Forelimb muscle (tissue), 1 donor: ENCODE measurements at places on chromosomes 6 and 20.

DNA sequence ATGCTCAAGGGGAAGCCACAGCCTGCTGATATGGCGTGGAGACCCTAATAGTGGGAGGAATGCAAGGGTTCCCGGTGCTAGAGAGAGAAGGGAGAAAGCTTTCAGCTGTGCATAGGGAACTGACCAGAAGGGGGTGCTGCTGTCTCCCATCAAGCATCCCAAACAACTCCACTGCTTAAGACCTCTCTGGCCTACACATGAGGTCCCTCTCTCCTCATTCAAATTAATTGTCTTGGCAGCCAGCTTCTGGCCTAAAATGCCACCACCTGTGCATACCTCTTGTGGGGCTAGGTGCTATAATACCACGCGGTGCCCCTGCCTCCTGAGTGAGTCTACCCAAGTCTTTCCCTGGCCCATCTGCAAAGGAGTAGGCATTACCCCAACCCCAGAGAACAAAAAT is 14.5 kb downstream of the ADISSP start:
- DNase-seq, result peak; percentile 48

- DNase-seq, result no peak
Measured at GRCh38 chr20:62137092-62137384, 6.2 kb downstream of the PSMA7 start.

- DNase-seq, result no peak
Measured at GRCh38 chr6:16391451-16391912, 153.1 kb downstream of the GMPR start.

DNA sequence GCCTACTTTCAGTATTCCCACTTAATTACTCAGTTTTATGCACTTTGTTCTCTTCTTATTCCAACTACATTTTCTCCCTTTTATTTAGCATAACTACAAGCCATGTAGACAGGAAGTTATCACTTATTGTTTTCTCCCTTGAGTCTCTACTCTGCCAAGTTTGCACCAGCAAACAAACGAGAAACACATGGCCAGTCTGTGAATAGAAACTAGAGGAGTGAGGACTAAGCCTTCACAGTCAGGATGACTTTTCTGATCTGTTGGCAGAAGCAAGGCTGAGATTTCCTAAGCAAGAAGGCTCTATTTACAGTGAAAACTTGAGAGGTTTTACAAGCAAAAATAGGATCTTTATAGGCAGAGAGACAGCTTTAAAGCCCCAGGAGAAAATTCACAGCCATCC is 69.8 kb upstream of the TINAG start:
- peak; percentile 81 for DNase-seq

GRCh38 chr20:3447321-3447720 is 23.5 kb upstream of the ATRN start:
- DNase-seq, result no peak

GRCh38 chr6:16585805-16586204 is 175.5 kb downstream of the ATXN1 start:
- DNase-seq, result no peak

GRCh38 chr20:62875419-62876361 is 14.1 kb upstream of the TCFL5 start:
- peak; percentile 67 for DNase-seq

DNA sequence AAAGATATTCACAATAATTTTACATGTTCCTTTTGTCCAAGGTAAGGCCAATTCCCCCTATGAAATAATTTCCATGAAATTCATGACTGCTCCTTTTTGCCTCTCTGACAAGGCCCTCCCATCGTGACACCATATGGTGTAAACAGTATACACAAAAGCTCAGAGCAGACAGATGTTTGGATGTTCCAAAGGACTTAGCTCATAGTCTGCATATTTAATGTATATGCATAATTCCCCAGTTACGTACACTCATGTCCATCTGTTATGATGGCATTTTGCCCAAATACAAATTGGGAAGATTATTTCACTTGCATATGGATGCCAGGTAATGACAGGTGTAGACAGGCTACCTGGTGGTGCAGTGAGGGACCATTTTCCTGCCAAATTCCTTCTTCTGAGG is 376.5 kb downstream of the KHDRBS2 start:
- no peak for DNase-seq

- DNase-seq, result no peak
Measured at GRCh38 chr20:18055261-18055660, 2.5 kb downstream of the OVOL2 start.

- no peak for DNase-seq
Measured at GRCh38 chr6:8973395-8973794, 538.0 kb upstream of the SLC35B3 start.

GRCh38 chr6:124962639-124963415 is 590 bp downstream of the RNF217 start:
- no peak for DNase-seq

GRCh38 chr6:121592261-121592935 is 157.0 kb downstream of the GJA1 start:
- DNase-seq, result no peak

DNA sequence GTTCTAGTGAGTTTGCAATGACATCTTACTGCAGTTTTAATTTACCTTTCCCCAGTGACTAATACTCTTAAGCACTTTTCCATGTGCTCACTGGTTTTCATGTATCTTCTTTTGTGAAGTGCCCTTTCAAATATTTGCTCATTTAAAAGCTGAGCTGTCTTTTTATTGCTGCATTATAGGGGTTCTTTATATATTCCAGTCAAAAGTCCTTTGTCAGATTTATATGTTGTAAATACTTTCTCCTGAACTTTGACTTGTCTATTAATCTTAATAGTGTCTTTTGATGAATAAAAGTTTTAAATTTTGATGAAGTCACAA is 50.2 kb upstream of the ELOVL5 start:
- DNase-seq, result no peak

DNA sequence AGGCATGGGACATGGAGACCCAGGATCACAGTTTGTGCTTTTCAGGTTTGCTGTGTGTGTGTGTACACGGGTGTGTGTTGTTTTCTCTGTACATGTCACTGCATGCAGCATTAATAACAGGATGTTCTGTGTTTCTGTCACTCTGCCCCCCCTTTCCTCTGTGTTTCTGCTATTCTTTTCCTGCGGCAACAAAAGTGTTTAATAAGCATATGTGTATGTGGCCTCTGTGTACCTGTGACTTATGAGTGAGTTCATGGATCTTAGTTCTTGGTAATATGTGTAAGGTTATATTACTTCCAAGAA is 9.8 kb downstream of the SYNGAP1 start:
- no peak for DNase-seq

GRCh38 chr20:63690003-63690897 is 6.2 kb upstream of the TNFRSF6B start:
- DNase-seq, result no peak

- no peak for DNase-seq
Measured at GRCh38 chr20:40467067-40467466, 222.0 kb downstream of the MAFB start.

GRCh38 chr20:13670160-13670559 is 31.4 kb upstream of the TASP1 start:
- no peak for DNase-seq

DNA sequence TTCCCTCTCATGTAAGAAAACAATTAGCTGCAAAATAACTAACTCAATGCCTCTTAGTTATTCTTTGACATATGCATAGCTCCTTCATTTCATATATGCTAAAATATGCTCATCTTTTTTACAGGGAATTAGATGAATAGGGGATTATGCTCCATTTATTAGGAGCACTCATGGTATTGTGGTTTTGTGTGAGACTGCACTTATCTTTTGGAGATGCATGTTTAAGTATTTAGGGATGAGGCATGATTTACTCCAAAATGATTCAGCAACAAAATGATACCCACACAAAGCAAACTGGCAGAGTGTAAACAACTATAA is 8.8 kb downstream of the BNIP5 start:
- no peak for DNase-seq

- no peak for DNase-seq
Measured at GRCh38 chr6:35907750-35908149, 13.1 kb downstream of the SRPK1 start.

DNA sequence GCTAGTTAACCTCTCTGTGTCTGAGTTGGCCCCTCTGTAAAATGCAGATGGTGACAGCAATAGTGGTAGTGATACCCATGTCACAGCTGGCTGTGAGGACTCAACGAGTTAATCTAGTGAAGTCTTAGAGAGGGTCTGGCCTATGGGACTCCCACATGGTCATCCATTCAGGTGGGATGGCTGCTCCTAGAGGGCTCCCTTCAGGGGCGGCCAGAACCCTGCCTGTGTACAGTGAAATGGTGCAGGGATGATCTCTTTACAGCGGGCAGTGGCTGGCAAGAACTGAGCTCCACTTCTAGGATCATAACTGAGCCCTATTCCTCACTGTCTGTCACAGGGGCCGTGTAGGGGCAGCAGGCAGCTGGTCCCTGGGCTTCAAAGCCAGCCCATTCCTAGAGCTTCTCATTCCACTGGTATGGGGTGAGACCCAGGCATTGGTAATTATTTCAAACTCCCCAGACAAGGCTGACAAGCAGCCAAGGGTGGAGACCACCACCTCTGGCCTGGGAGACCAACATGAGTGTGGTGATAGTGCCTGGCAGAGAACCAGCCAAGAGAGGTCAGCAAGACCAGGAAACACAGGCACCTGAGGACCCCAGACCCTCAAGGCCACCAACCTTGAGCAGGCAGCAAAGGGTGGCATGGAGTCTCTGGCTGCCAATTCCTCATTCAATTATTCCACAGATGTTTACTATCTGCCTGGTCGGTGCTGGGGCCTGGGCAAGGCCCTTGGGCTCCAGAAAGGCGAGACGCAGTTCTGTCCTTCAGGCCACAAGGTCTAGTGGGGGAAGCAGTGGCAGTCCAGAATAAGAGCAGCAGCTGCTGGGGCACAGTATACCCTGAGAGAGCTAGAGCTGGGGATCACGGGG is 103.4 kb downstream of the MRPL14 start:
- no peak for DNase-seq

- no peak for DNase-seq
Measured at GRCh38 chr6:170021579-170021978, 269.3 kb downstream of the DLL1 start.

DNA sequence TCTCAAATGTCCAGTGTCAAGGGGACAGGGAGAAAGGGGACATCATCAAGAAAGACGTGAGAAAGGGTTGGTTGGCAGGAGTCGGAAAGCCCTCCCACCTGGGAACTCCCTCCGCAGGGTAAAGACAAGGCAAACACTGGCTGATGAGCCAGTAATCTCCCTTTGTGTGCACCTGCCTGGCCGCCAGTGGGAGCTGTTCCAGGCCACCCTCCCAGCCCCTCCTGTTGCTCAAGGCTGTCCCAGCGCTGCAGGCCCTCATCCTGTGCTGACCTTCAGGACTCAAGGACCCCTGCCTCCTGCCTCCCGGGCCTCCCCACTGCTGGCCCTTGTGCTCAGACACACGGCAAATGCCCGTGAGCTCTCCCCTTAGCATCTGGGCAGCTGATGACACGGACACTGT is 7.4 kb downstream of the FRMD1 start:
- no peak for DNase-seq

GRCh38 chr20:22729616-22730236 is 145.4 kb upstream of the FOXA2 start:
- no peak for DNase-seq

DNA sequence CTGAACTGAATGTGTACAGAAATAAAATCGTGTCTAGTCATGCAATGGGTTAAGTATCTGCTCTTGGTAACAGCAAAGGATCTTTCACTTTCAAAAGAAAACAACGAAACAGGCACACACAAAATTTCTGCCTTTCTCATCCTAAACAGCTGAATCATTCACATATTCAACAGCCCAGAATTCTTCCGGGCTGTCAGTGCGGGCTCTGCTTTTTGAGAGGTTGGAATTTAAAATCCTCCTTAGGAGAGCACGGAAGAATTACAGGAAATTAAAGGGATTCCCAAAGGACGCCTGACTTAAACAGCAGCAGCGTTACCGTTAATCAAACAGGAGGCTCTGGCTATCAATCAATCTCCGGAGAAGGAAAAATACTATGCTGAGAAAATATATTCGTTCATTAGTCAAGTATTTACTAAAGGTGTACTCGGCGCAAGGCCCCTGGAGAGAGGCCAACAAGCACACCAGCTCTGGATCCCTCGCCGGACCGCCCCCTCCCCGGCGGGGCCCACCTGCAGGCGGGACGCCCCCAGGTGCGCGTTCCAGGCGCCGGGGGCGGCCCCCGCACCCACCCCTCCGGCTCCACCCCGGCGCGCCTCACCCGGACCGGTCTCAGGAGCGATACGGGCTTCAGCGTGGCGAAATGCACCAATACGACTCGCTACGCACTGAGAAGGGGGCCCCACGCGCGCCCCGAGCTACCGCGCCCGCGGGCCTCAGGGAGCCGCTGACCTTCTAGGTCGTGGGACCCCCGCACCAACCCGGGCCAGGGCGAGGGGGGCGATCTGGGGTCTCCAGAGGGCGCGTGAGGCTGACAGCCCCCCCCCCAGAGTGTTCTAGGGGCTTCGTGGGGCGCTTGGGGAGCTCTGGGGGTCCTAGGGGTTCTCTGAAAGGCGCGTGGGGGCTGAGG is 1.0 kb downstream of the NAPB start:
- DNase-seq, result no peak
